ENCODE measurements at places on chromosomes 1 and 21.
A peak's percentile ranks its signal among the peaks of the same experiment; 100 is the strongest.

- no peak for DNase-seq
These were observed 154.8 kb downstream of the GREM2 start for GRCh38 chr1:240457203-240457602.

DNA sequence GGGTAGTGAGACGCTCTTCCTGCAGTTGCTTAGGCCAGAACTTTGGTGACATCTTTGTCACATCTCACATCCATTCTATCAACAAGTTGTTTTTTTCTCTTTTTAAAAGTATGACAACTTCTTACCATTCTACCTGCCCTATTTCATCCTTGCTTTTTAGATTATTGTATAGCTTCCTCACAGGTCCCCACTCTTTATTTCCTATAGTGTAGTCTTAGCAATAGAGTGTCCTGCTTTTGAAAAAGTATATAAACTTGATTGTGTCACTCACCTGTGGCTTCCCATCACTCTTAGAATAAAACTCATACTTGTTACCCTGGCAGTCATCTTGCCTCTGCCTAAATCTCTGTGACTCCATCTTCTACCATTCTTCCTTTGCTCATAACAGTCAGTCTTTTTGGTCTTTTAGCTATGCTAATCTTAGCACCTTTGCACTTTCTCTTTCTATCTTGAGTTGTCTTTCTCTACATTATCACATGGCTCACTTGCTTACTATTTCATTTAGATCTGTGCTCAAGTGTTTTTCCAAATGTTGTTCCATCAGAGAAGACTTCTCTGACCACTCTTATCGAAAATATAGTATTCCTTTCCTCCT is 9.5 kb downstream of the CDC73 start:
- no peak for DNase-seq

GRCh38 chr1:90955769-90956168 is 66.1 kb downstream of the ZNF644 start:
- DNase-seq = no peak

DNA sequence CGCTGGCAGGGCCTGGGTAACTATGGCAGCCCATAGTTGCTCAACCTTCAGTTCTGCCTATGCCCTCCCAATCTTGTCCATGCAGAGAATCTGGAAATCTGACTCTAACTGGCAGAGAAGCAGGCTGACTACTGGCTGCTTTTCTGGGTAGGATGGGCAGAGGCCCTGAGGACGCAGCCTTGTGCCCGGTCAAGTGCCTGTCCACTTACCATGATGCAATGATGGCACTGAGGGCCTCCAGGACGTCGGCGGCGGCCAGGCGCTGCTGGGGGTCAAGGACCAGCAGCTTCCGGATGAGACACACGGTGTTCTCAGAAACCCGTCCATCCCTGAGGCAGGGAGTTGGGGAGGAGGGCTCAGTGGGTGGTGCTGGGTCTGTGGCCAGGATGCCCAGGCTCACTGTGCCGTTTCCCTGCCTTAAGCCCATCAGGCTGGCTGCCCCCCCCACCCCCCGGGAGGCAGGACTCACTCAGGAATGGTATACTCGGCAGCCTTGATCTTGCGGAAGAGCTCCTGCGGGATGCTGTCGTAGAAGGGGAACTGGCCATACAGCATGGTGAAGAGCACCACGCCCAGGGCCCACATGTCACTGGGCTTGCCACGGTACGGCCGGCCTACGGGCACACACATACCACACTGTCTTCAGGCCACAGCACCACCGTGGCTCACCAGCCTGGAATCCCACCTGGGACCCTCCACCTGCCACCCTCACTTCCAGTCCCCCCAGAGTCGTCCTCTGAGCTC is 20.4 kb upstream of the EVA1B start:
- DNase-seq = no peak

- DNase-seq = peak; percentile 75
These were observed 9.6 kb downstream of the ENSA start for GRCh38 chr1:150619576-150620509.

DNA sequence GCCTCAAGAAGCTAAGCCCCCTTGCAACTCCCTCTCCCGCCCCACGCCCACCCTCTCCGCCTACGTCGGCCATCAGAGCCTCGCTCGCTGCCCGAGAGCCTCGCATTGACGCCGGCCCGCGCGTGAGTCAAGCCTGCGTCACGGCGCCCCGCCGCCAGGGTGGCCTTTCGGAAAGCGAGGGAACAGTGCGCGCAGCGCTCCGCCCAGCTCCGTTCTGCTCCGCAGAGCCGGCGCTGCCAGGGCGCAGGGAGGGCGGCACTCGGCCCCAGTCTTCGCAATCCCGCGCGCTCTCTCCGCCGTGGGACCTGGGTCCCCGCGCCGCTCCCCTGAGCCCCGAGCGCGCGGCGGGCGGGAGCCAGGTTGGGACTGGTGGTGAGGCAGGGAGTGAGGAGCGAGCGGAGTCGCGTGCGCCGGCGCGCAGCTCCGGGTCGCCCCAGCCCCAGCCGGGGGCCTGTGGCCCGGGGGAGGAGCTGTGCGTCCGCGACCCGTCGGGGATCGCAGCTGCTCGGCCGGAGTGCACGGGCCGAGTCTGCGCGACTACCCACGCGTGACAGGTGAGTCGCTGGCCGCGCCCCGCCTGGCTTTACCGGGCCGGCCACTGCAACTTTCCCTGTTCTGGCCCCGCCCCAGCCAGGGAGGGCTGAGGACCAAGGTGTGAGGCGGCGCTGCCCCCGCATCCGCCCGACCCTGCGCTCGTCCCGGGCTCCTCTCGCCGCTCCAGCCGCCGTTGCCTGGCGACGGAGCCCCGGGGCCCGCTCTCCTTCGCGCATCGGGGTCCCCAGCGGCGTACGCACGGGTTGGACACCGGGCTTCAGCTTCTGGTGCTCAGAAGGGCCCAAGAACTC is at the start of gene SLC6A17:
Gene SLC6A17, plus strand, starts transcription at position 165 of the 845 bp plus-strand sequence. CDS start 16,436 bp downstream, outside the sequence.
- DNase-seq = no peak

DNA sequence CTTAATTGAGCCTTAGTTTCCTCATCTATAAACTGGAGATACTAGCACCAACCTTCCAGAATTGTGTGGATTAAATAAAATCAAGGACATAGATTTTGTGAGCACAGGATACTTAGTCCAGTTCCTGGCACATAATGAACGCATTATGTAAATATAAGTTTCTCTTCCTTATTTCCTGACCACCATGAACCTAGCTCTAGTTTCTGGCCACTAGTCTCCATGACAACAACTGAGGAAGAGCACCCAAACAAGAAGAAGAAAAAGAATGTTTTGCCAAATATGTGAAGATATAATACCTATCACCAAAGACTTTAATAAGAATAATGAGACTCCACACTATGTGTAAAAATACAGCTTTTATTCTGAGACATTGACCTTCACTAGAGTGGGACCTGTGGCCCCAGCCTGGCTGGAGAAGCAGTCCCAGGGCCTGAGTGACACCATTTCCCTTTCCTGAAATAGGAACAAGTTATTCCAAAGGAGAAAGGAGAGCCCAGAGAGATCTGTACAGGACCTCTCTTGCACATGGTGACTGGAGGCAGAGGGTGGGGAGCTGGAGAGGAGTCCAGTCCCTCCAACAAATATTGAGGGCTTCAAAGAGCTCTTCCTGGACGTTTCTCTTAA is 940 bp upstream of the USF1 start:
- DNase-seq = peak; percentile 79

DNA sequence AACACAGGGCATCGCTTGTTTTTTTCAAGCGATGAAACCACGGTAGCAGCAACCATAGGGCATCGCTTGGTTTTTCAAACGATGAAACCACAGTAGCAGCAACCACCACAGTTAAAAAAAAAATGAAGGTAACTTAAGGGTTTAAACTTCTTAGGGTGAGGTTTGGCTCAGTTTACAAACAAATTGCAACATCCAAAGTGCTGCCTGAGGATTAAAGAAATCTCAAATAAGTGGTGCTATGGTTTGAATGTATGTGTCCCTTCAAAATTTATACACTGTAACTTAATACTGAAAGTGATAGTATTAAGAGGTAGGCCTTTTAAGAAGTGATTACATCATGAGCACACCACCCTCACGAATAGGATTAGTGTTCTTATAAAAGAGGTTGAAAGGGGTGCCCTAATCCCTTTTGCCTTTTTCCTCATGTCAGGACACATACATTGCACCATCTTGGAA is 6.4 kb upstream of the GBP5 start:
- DNase-seq = no peak

All from inflammatory macrophage (primary cell).